ENCODE measurements at places on chromosomes 12 and 14.

- DNase-seq: no peak
Measured at GRCh38 chr14:21498540-21499526, 12.3 kb downstream of the METTL3 start.

DNA sequence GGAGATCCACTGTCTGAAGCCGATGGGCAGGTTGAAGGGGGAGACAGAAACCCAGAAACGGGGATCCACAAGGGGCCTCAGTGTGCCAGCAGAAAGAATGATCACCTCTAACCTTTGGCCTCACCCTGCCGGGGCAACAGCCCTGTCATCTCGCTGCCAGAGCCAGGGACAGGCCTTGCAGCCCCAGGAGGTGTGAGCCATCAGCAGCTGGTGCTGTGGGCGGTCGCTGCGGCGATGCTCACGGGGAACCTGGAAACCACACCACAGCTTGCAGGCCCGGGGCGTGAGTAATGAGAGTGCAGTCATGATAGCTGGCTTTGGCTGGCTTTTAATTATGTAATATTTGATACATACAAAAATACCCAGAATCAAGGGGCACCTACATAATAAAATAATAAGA lies 4.7 kb upstream of the TTC7B start:
- no peak for DNase-seq

GRCh38 chr12:104707194-104707593 lies 250.4 kb downstream of the CHST11 start:
- no peak for DNase-seq

DNA sequence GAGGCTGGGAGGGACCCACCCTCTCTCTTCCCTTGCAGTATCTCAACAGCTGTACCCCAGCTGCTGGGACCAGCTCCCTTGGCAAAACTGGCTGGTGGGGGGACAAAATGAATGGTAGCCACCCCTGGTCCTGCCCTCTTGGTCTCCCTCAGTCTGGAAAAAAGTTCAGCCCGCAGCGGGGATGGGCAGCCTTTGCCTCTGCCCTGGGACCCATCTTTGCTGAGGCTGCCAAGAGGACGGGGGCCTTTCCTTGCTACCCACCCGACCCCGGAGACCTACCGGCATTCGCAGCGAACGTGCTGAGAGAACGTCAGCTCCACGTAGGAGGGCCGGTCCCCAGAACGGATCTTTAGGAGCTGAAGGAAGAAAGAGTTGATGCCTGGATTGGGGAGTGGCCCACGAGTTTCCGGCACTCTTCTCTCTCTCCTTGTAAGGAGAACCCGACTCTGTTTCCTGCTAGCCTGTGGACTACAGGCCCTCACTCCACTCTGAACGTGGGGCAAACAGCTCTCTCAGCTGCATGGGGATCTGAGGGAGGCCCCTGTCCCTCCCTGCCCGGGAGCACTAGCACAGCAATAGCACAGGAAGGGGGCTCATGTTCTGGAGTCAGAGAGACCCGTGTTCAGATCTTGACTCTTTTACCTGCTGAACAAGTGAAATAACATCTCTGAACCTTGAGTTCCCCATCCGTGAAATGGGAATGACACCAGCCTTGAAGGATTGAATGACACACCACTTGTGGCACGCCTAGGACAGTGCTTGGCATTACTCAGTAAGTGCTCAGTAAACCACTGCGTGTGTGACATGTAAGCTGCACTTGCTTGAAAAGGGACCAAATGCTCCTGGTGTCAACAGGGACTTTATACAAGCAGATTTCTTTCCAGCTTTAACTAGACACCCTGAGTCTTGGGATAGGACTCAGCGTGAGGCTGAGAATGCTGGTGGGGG lies 6.9 kb downstream of the PGF start:
- peak; percentile 28 for DNase-seq

DNA sequence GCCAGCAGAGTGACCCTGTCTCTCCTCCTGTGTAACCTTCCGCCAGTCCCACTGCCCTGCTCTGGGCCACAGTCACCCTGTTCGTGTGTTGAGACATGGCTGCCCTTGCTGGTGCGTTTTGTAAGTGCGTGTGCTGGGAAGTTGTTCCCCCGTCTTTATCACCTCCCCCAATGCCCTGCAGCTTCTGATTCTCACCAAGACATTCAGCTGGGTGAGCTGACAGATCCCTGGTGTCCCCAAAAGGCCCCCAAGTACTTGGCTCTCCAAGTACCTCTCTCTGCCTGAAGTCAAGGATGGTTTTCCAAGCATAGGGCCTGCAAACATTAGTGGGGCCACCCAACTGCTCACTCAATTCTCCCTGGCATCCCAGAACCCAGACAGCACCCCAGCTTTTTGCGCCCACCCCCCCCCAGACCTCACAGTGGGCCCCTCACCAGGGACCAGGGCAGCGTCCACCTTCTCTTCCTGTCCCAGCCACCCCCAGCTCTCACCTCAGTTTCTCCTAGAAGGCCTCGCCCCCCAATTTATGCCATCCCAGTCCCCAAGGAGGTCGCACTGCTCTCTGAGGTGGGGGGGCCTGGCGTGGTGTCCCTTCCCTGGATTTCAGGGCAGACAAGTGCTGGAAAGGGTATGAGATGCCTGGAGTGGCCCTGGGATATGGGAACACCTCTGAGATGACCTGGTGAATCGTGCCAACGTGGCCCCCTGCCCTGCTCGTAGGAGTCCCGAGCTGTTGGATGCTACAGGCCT lies 51.8 kb upstream of the EML1 start:
- no peak for DNase-seq

DNA sequence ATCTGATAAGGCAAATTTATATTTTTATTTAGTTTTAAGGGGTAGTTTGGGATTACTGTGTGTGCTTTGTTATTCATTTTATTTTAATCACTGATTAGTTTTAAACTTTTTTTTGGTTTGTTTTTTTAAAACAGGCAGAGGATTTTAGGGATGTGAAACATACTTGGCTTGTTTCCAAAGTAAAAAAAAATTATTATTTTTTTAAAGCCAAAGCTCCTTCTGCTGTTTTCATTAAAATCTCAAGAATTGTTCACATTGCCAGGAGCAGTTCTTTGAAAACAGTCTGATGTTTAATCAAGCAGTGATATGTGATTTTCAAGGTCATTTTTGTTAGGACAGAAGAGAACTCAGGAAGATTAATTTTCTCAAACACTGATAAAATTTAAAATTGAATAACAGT lies 11.2 kb downstream of the TTC8 start:
- DNase-seq: no peak

DNA sequence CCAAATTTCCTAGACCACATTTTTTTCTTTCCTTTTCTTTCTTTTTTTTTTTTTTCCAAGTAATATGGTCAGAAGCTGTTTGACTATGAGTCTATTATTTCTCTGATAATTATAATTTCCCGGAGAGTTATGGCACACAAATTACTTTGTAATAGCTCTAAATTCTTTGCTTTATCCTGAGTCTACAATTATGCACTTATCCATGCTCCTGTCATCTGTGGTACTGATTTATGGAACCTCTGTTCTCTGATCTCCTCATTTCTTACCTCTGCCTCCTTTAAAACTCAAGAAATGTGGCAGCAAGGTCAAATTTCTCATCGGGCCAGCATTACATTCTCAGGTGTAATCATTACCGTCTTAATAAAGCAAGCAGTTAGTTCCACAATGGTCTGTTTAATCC lies 282.1 kb downstream of the PAWR start:
- DNase-seq: no peak

- no peak for DNase-seq
Measured at GRCh38 chr12:26017484-26018211, 59.2 kb downstream of the RASSF8 start.

DNA sequence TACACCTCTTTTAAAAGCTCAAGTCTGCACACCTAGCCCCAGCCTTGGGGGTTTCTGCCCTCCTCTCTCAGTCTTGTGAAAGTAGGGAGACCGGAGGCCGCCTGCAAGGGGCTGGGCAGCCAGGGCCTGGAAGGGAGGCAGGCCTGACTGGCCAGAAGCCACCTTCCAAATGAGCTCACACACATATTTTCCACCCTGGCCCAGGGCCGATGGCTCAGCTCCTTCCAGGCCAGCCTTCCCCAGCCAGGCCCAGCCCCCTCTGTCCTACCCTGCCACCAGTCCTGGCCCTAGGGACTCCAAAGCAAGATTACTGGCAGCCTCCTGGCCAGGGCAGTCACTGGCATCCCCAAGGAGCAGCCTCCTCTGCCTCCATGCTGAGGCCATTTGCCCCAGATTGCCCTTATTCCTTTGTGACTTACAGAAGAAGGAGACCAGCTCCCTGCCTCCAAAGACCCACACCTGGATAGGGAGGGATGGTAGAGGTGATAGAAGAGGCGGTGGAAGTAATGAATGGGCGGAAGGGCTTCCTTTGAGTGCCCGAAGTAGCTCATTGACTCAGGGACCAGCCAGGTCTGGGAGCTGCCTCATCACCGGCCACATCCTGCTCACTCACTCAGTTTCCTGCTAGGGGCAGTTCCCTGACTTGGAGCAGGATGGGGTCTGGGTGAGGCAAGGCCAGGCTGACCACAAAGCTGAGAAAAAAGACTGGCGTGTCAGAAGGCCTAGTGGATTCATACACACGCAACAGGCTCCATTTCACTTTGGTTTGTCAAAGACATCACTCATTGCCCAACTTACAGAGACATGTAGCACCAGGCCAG lies 14.8 kb downstream of the MMP14 start:
- DNase-seq: peak; percentile 91

DNA sequence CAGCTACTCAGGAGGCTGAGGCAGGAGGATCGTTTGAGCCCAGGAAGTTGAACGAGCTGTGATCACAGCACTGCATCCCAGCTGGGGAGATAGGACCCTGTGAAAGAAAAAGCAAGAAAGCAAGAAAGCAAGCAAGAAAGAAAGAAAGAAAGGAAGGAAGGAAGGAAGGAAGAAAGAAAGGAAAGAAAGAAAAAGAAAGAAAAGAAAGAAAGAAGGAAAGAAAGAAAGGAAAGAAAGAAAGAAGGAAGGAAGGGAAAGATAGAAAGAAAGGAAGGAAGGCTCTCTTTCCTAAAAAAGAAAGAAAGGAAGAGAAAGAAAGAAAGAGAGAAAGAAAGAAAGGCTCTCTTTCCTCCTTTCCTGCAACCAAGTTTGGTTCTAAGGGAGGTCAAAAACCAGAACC lies 380.3 kb downstream of the PCNX1 start:
- no peak for DNase-seq

- no peak for DNase-seq
Measured at GRCh38 chr12:112196196-112196875, 71.0 kb downstream of the TRAFD1 start.

DNA sequence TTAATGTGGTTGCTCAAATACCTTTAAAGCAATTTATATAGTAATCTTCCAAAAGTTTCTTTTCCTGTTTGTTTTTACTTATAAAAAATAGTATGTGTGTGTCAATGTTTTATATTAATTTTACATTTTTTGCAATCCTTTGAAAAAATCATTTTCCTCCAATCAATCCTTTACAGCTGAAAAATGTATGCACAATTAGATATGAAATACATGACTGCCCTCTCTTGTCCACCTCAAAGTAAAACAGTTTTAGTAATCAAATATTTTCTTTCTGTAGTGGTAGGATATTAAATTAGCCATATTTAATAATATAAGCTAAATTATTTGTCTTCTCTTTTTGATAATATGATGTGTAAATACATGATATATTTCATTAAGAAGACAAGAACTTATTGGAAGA lies 269.9 kb downstream of the ADAMTS20 start:
- no peak for DNase-seq

GRCh38 chr12:116303929-116304328 lies 26.4 kb upstream of the MED13L start:
- DNase-seq: no peak

- DNase-seq: no peak
Measured at GRCh38 chr14:104444159-104445030, 135.2 kb upstream of the C14orf180 start.

- DNase-seq: no peak
Measured at GRCh38 chr14:22039938-22040780, 366.5 kb upstream of the OR4E1 start.

DNA sequence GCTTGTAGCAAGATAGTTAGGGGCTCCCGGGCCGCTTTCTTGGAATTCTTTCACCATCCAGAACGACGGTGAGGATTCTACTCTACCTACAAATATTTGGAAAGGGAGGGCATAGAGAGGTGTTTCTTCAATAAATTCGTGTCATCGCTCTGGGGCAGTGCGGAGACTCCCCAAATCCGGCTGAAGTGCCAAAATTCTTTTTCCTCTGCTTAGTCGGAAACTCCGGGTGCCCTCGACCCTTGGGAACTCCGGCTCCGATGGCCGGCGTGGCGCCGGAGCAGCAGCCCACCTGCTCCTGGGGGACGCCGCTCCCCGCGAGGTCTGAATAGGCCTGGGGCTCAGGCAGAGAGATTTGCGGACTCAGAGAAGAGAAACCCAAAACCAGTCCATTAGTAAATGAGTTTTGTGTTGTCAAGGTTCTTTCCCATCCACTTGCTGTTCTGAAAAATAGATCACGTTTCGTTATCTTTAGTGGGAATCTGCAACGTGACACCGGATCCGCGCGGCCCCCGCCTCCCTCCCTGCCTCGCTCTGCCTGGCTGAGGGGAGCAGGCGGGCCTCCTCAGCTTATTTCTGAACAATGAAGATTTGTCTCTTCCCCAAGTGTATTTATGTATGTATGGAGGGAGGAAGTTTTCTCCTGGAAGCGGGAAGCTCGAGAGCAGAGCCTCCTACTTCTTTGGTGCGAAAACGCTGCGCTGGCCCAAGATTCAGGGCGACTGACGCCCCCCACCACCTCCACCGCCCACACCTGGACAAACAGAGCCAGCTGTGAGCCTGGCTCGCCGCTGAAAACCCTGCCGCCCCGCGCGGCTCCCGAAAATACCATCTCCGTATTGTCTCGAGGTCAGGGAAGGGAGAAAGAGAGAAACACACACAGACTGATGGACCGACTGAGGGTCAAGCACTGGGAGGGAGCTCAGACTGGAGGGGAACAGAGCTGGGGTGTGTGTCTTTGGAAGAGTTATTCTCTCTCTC lies 3.7 kb upstream of the SIX1 start:
- no peak for DNase-seq

DNA sequence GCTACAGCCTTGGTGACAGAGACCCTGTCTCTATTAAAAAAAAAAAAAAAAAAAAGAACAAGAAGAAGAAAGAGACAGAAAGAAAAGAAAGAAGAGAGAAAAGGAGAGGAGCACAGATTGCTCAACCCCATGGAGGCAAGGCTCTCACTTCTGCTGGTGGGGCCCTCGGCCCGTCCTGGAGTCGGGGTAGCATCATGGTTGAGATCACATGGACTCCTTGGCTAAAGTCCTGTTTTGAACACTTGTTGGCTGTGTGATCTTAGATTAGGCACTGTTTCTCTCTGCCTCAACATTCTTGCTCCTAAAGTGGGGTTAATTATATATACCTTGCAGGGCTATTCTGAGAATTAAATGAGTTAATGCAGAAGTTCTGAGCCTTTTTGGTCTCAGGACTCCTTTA lies 207.7 kb downstream of the CACNA1C start:
- DNase-seq: no peak

GRCh38 chr12:110971189-110971920 lies 51.0 kb upstream of the MYL2 start:
- DNase-seq: no peak

DNA sequence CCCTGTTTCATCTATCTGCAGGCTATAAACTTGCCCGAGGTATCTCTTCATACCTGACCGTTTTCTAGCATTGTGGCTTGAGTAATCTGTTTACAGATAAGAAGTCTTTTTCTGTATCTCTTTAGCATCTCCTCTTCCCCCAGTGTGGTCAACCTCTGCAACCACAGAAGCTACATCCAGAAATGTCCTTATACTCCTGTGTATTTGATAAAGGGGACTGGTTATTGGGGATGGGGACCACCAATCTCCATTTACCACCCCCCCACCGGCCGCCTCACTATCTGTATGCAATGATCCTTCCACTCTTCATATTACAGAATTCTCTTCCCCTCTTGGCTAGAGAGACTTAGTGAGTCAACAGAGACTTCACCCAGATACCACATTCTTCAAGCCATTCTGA lies 3.4 kb upstream of the RPAP3 start:
- DNase-seq: no peak

- DNase-seq: no peak
Measured at GRCh38 chr12:27535318-27535717, 11.3 kb downstream of the PPFIBP1 start.

All from left hindlimb (tissue), 1 donor.